ENCODE measurements at places on chromosomes 12 and 14.
A peak's percentile ranks its signal among the peaks of the same experiment; 100 is the strongest.

GRCh38 chr14:99436247-99437180, 44.1 kb downstream of the SETD3 start:
- peak; percentile 48 for DNase-seq

DNA sequence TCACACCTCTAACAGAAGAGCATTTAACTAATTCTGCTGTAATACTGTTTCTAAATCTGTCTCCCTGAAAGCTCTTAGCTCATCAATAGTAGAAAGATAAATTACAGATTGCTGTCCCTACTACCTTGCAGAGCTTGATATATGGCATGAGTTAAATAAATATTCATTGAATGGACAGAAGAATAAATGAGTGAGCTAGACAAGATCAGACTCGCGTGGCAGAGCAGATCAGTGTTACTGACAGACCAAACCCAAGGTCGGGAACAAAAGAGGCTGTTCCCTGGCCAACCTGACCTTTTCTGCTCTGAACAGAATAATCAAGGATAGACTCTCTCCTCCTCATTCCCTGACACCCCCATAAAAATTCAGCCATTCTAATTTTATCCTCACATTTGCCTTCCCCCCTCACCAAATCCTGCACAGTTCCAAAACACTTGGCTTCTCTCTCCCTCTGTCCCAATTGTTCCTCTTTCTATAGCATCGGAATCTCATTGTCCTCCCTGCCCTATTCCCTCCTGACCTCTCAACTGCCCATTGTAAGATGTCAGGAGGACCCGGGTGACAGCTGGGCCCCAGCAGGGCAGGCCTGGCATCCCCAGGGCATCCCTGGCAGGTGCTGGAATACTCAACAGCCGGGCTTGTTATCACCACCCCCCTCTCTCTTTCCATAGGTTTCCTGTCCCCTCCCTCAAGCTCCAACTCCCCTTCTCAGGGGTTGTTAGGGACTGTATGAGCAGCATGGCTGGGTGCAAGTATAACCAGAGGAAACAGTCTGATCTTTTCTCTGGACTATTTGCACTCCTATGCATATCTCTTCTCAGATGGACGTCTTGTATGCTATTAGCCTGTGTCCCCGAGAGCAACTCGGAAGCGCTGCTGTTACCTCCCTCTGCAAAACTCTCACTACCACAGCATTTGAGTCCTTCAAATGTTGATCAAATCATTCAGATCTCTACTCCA, 19.9 kb downstream of the NEUROD4 start:
- no peak for DNase-seq

GRCh38 chr12:51846271-51846691, 2.2 kb downstream of the FIGNL2 start:
- DNase-seq = no peak

DNA sequence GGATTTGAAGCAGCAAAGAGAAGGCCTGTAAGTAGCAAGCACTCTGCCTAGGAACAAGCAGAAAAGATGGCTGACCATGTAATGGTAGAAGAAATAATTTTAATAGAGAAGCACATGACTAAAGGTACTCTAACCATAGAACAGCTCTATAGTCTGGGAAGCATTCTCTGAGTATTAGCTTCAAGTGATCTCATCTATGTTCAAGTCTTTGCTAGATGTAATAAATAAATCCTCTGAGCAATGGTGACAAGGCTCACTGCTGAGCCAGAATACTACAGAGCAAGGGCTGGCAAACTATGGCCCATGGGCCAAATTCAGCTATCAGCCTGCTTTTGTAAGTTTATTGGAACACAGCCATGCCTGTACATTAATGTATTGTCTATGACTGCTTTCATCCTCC, 84.8 kb downstream of the PEBP1 start:
- DNase-seq = no peak

Measured in astrocyte (in vitro differentiated cells and primary cell).